ENCODE measurements at places on chromosomes 4 and X.
A peak's percentile ranks its signal among the peaks of the same experiment; 100 is the strongest.

GRCh38 chrX:54043541-54044125, 640 bp downstream of the PHF8 start:
- peak; percentile 12 for DNase-seq

- no peak for DNase-seq
Measured at GRCh38 chrX:14386981-14387380, 142.4 kb upstream of the GLRA2 start.

- DNase-seq: no peak
Measured at GRCh38 chr4:55549888-55550287, 3.2 kb upstream of the CLOCK start.

- no peak for DNase-seq
Measured at GRCh38 chrX:1558761-1559468, 21.9 kb upstream of the P2RY8 start.

- DNase-seq: no peak
Measured at GRCh38 chrX:154785716-154786115, 19.6 kb downstream of the MPP1 start.

DNA sequence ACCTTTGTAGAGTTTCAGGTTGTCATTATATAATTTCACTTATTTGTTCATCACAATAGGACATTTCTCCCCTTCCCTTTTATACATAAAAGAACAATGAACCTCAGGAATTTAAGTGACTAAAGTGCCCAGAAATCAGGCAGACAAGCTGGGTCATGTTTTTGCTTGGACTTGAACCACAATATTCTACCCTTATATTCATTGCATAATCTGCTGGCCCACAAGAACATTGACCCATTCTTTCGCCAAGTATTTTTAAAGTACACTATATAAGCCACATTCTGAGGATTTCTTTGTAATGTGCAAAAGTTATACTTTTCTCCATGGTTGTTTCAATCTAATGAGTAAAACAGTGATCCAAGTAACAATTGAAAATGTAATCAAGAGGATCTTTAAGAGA, 637.5 kb upstream of the SLIT2 start:
- no peak for DNase-seq

DNA sequence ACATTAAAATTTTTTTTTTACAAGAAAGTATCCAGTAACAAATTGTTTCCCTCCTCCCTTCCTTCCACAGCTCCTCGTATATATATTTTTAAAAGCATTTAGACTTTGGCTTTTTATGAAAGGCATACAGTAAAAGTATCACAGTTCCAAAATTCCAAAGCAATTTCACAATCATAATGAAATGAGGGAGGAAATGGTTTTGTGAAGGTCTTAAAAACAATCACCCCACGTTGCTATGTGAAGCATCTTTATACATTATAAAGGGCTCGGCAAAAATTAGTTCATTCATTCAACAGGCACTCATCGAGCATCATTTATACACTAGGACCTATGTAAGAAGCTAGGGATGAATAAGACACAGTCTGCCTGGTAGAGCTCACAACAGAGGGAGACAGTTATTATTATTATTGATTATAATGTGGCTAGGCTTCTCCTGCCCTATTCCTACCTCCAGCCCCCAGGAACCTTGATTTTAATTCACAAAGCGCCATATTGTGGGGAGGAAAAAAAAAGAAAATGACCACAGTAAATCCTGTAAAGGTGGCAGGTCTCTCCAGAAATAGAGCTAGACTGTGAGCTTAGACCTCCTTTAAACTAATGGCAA, 239.9 kb downstream of the MAML3 start:
- no peak for DNase-seq

- DNase-seq: no peak
Measured at GRCh38 chr4:185902654-185903053, 90.7 kb upstream of the SORBS2 start.

DNA sequence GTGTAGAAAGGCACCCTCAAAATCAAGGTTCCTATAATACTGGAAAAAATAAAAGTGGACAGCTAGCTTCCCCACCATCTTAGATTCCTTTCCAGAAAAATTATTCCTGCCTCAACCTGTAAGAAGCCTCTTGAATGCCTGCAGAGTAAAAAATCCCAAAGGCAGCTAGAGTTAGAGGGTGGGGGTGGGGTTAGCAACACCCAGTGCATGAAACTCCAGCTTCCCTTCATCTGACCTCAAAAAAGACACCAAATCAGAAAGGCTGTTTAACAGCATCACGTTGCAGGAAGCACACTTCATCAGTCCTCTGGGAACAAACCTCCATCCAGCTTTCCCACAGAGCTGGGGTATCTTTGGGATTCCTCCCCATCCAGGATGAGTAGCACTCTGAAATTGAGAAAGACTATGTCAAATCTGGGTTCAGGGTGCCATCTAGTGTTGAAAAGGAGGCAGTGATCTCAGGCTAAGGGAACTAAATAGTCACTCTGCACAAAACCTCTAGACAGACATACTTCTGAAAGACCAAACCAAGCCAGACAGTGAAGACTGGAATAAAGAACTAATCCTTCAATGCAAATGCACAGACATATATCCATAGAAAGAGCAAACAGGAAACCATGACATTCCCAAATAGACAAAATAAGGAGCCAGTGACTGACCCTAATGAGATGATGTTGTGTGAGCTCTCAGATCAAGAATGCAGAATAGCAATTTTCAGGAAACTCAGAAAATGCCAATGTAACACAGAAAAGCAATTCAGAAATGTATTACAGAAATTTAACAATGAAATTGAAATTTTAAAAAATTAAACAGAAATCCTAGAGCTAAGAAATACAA, 97.9 kb downstream of the ARHGEF9 start:
- DNase-seq: no peak

- DNase-seq: no peak
Measured at GRCh38 chr4:13642170-13642950, 14.8 kb upstream of the BOD1L1 start.

GRCh38 chr4:40434126-40434687, 99.1 kb downstream of the CHRNA9 start:
- DNase-seq: no peak

GRCh38 chr4:30354605-30355004, 365.6 kb upstream of the PCDH7 start:
- no peak for DNase-seq

- no peak for DNase-seq
Measured at GRCh38 chrX:70592091-70592490, 147.5 kb downstream of the DLG3 start.

DNA sequence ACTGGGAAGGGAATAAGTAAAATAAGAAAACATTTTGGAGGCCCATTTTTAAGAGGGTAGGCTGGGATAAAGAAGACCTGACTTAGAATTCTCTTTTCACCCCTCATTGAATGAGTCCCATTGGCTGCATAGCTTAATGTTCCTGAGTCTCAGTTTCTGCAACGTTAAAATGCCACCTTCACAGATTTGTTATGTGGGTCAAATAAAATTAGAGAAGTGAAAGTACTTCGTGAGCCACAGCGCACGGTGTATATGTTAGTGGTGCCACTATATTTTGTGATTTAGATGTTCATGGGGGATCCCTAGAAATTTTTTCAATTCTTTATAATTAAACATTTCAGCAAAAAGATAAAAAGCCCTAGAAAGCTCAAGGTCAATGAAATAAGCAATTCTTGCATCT, 109.2 kb upstream of the HS3ST1 start:
- no peak for DNase-seq

- no peak for DNase-seq
Measured at GRCh38 chrX:74395556-74395955, 25.7 kb upstream of the SLC16A2 start.

DNA sequence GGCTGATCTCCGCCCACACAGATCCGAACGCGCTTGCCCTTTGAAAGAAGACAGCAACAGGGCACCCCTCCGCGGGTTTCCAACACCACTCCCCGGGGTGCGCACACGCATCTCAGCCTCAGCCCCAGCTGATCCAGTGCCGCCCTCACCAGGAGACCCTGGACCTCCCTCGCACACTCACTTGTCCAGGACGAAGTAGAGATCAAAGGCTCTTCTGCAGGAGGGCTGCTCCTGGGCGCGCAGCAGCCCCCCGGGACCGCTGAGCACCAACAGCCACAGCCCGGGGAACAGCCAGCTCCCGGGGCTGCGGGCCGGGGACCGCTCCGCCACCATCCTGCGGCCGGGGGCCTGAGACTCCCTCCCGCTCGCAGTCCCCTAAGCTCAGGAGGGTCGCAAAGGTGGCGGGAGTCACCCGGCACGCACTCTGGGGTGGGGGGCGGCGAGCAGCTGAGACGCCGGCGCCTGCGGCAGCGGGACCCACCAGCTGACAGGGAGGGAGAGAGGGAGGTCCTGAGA, 743 bp downstream of the ANTXR2 start:
- DNase-seq: peak; percentile 46

- DNase-seq: no peak
Measured at GRCh38 chr4:186634591-186635128, 79.3 kb upstream of the MTNR1A start.

DNA sequence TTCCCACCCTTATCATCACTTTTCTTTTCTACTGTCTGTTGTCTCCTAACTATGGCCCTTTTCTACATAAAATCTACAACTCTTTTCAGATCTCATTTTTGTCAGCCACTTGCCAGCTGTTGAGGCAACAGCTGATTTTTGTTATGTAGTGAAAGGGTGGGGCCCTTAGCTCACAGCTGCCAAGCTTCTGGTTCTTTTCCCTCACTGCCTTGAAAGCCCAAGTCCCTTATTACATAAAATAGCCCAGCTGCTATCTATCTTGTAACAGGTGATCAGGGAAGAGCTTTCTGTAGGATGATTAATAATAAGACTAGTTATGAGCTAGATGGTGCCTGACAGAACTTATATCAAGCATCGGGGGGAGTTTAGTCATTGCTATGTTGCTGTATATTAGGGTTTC, 45.9 kb downstream of the ADGRL3 start:
- no peak for DNase-seq

- no peak for DNase-seq
Measured at GRCh38 chr4:75634951-75635350, 4.6 kb upstream of the CDKL2 start.

DNA sequence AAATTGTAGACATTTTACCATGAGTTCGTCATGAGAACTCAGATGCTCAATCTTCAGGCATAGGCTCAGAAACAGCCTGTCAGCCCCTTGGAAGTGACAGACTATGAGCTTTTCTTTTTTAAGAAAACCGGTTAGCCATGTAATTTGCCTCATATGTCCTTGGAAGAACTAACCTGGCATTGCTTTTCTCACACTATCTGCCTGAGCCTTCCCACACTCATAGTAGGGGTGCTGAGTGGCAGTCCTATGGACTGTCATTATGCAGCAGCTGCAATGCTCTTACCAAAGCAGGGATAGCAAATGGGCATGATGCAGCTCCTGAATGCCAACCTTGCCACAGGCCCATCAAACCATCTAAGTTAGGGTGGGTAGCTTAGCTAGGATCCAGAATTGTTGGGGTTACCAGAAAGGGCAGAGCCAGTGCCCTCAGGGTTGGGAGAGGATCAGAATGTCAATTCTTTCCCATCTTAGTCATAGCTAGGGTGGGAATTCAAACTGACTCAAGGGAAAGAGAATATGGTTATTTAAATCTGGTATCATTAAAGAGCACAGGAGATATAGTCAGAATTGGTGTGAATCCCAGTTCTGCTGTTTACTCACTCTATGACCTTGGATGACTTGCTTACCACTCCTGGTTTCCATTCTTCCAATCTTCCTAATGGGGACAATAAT, 230.6 kb upstream of the CPEB2 start:
- no peak for DNase-seq

DNA sequence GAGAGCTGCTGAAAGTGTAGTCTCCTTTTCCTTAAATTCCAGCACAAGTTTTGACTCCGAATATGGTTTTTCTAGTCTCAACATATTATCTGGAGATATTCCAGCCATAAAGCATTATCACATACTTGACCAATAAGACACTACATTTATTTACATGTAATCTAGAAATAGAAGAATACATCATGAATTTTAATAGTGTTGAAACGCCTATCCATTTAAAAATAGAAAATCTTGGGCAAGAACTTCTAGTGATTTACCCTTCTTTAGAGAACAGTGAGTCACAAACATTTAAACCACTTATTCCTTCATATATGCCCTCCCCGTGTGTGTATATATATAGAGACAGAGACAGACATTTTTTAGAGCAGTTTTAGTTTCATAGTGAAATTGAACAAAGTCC, 161.5 kb downstream of the SOWAHB start:
- DNase-seq: no peak

DNA sequence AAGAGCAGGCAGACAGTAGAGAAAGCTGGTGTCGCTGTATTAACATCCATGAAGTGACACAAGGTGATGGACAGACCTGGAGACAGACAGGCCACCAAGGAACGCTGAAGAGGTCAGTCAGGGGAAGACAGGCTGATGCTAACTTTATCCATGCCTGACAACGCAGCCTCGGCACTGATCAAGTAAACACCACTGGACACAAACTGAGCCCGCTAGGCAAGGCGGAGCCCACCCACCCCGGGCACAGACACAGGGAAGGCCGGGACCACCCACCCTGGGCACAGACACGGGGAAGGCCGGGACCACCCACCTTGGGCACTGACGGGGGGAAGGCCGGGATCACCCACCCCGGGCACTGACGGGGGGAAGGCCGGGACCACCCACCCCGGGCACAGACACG, 18.8 kb downstream of the PPP2R3B start:
- DNase-seq: no peak

DNA sequence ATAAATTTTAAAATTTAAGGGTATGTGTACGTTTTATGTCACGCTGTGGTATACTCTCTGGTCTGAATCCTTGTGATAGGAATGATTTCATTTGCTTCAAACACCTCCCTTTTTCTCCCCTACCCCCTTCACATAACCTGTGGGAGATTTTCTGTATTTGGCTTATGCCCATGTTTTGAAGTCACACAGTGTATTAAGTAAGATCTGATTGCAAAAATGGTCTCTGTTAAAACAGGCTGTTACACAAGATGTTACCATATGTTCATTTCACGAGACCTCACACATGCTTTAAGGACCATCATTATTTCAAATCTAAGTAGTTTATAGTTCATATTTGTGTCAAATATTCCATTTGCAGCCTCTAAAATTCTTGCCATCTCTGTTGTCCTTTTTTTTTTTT, 63.5 kb downstream of the TMEM131L start:
- DNase-seq: no peak

- DNase-seq: no peak
Measured at GRCh38 chr4:145170223-145170622, 10.2 kb downstream of the OTUD4 start.

- DNase-seq: no peak
Measured at GRCh38 chrX:37364666-37365065, 15.5 kb downstream of the PRRG1 start.

- no peak for DNase-seq
Measured at GRCh38 chrX:10944136-10944885, 166.8 kb upstream of the HCCS start.

- no peak for DNase-seq
Measured at GRCh38 chr4:11505221-11505971, 76.7 kb upstream of the HS3ST1 start.

GRCh38 chr4:127229855-127230608, 402.7 kb upstream of the INTU start:
- no peak for DNase-seq

GRCh38 chr4:148044912-148045352, 313.0 kb downstream of the ARHGAP10 start:
- no peak for DNase-seq
